T-helper 22 cell (primary cell): ENCODE measurements at places on chromosomes 5 and 9.
A peak's percentile ranks its signal among the peaks of the same experiment; 100 is the strongest.

- no peak for DNase-seq
Observed at GRCh38 chr9:14992081-14992480, 81.9 kb upstream of the FREM1 start.

DNA sequence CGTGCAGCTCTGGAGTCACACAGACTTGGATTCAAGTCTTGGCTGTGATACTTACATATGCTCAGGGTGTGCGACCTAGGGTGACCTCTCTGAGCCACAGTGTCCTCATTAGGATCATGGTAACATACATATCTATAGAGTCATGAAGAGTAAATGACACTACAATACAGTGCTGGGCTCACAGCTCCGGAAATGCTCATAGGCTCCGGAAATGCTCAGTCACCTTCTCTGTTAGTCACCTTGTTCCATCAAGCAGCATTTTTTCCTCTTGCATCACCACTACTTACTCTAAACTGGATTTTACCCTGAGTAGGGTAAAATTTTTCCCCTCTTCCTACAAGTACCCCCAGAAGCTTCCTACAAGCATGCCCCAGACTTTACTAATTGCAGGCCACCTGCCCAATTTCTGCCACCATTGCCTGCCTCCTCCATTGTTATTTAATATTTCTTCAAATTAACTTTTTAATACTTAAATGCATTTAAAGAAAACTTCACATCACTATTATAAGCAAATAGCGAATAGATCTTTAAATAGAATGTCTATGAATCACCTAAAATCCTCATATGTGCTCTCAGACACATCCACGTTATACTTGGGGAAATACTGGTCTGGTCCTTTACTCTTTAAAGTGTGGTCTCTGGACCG is 147.6 kb upstream of the SPRY4 start:
- peak; percentile 41 for DNase-seq

DNA sequence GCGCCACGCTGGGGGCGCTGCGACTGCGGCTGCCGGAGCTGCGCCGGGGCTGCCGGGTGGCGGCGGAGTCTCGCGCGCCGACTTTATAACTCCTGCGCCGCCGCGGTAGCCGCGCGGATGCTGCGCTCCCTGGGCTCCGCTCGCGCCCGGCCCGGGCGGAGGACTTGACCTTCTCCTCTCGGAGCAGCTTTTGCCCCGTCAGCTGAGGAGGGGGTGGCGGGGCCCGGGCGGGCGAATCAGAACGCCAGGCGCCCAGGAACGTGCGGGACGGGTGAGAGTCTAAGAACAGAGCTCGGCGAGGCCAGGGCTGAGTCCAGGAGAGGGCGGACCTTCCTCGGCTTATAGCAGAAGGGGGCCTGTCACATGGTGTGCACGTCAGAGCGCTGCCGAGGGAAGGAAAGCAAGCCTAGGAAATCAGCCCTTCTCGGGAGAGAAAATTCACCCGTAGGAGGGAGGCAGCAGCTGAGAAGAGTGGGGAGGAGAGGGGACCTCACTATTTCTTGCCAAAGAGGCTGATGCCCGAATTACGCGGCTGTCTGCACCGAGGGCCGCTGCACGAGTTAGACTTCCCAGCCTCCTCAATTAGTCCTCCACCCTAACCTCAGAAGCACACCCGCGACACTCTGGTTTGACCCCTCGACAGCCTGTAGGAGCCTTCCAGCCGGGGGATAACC is at the start of gene FOXD1:
Gene FOXD1 (minus strand): TSS at position 315 of the 674 bp plus-strand sequence. CDS start 415 bp downstream, outside the sequence.
- no peak for DNase-seq

GRCh38 chr9:130177898-130178805 is 5.9 kb downstream of the NCS1 start:
- DNase-seq: no peak

DNA sequence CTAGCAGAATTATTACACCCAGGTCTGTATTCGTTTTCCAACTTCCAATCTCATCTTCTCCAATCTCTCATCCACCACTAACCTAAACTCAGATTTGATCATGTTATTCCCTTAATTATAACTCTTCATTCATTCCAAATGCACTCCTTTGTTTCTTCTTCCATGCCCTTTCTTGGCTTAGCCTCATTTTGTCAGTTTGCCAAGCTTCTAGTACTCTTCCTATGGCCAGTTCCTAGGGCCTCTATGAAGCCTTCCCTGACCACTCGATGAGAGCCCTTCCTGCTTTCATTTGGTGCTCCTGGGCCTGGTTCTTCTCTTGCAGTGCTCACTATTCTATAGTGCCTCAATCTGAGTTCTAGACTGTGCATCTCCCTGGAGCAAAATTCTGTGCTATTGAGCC is 5.8 kb downstream of the FAM219A start:
- DNase-seq: no peak

GRCh38 chr5:97541864-97542263 is 358.8 kb upstream of the RIOK2 start:
- DNase-seq: no peak

GRCh38 chr5:175337680-175338079 is 106.3 kb downstream of the DRD1 start:
- no peak for DNase-seq

- DNase-seq: no peak
Observed at GRCh38 chr9:23011669-23012068, 565.0 kb downstream of the DMRTA1 start.

DNA sequence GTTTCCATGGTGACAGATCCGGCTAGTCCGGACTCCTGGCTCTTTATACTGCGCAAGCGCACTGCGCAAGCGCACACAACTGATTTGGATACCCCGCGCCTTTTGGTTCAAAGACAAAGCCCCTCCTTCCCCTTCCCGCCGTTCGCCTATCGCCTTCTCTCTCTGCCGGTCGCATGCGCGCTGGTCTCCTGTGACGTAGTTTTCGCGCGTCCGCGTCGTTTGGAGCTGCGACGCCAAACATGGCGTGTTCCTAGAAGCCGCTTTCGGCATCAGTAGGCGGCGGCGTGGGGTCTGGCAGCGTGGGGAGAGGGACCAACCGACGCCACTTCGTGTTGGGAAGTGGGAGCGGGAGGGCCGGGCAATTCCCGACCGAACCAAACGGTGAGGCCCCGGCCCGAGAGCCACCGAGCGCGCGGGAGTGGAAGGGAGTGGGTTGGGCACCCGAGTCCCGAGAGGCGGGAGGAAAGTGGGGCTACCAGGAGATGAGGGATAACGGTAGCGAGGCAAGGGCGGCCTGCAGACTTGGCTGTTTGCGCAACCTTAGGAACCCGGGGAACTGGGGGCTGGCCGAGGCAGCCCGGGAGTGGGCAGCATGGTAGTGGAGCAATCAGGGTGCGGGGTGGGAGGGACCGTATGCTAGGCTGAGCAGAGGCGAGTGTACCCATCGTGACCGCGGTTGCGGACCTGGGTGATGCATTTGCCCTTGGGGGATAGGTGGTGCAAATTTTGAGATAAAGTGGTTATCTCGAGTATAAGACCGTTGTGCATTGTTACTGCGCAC is at the start of gene IPO11:
Gene IPO11 (plus strand): TSS at position 215 of the 781 bp plus-strand sequence. CDS start 24,517 bp downstream, outside the sequence.
- DNase-seq: peak; percentile 96

DNA sequence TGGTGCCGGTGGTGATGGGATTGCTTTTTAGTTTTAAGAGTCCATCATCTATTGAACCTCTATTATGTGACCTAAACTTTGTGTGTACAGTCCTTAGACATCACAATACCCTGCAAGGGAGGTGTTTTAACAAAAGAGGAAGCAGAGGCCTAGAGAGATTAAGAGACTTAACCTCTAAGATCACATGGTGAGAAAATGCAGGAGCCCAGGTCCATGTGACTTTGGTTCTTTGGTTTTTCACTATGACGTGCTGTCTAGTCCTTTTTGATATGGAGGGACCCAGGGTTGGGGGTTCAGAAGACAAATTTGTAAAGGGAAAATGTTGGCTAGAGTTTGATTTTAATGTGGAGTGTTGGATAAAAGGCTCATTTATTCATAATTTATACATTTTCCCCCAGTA is 34.1 kb upstream of the TRMT10B start:
- no peak for DNase-seq

DNA sequence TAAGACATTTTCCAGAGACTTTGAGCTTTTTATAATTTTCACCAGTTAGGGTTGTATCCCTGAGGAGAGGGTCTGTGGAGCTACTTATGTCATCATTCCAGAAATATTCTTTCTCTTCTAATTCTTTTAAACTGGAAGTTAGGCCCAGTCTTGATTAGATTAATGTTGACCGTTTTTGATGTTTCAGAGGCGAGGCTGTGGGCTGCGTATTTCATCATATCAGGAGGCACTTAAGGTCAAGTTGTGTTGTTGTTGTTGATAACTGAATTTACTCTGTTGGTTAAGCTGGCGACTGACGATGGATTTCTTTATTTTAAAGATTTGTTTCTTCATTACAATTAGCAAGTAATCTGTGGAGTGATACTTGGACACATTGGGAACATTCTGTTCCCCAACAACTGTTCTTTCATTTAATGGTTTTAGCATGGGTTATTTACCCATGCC is 20.1 kb downstream of the IPO11 start:
- no peak for DNase-seq

- DNase-seq: no peak
Observed at GRCh38 chr5:136067422-136067821, 38.6 kb downstream of the TGFBI start.

- DNase-seq: no peak
Observed at GRCh38 chr5:116424951-116425350, 149.7 kb downstream of the SEMA6A start.

- DNase-seq: no peak
Observed at GRCh38 chr9:89417832-89418473, 80.0 kb downstream of the SEMA4D start.

DNA sequence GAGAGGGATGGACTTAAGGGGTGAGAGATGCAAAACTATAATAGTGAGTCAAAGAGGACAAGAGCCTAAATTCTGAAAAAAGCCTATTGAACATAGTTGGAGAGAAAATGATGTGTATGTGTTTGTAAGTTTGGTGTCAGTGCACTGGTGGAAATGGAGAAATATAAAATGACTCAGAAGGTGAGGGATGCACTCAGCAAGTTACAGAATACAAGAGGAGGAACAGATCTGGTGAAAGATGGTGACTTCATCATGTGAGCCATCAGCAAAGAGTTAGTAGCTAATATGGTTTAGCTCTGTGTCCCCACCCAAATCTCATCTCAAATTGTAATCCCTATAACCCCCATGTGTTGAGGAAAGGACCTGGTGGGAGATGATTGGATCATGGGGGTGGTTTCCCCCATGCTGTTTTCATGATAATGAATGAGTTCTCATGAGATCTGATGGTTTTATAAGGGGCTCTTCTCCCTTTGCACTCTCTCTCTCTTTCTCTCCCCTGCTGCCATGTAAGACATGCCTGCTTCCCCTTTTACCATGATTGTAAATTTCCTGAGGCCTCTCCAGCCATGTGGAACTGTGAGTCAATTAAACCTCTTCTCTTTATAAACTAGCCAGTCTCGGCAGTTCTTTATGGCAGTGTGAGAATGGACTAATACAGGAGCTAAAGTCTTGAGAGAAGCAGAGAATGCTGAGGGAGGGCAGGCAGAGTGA is 30.4 kb upstream of the FYB1 start:
- no peak for DNase-seq

DNA sequence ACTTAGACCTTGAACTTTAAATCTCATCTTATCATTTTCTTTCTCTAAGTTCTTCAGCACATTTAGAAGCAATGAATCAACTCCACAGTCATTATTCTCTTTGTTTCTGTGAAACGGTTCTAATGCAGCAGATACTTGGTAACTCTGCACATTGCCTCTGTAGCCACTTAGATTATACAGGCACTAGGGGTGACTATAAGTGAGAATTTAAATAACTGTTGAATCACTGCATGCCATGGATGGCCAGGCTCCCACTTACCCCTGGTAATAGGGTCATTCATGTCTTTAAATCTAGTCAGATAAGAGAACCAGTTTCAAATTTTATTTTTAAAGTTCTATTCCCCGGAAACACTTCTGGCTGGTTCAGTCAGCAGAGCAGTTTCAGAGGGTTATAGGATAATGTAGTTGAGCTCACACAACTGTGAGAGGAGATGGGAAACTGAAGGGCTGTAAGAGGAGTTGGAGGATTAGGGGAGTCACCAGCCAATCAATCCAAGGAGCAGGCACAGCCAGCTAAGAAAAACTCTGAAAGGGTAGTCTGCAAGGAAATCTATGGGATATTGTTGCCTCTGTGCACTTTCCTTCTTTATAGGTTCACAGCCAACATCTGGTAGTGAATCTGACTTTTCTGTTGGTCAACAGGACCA is 4.2 kb upstream of the MINAR2 start:
- no peak for DNase-seq

DNA sequence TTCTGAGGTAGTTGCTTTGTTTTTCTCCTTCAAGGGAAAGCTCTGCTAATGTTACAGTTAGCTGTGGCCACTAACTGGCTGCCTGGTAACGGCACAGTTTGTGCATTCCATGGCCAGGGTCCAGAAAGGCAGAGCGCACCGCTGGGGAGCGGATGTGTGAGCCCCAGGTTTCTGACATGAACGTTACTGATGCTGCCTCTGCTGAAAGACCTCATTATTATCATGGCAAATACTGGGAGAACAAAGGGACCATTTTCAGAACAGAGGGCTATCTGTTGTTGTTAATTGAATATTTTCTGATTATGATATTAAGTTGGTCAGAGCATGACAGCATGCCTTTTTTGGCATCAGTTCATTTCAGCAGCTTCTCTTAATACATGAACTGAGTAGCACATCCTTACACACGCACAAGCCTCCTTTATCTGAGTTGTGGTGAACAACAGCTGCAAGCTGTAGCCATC is 134.1 kb downstream of the NUDT12 start:
- DNase-seq: no peak

GRCh38 chr5:56951126-56951945 is 587 bp downstream of the MIER3 start:
- peak; percentile 4 for DNase-seq

DNA sequence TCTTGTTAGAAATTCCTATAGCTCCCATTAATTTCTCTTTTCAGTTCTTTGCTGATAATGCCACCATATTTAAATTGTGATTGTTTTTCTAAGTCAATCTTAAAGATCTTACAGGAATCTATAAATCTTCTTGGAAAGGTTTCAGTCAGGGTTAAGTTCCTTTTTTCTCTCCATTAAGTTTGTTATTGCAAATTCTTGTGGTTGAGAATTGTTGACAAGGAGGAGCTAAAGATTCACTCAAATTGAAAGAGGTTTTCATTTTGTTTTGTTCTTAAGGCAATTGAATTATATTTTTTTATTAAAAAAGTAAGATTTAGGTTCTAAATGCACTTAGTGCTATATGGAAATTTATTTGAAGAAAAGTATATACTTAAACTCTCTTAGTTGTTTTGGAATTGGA is 213.4 kb downstream of the PRR16 start:
- no peak for DNase-seq

DNA sequence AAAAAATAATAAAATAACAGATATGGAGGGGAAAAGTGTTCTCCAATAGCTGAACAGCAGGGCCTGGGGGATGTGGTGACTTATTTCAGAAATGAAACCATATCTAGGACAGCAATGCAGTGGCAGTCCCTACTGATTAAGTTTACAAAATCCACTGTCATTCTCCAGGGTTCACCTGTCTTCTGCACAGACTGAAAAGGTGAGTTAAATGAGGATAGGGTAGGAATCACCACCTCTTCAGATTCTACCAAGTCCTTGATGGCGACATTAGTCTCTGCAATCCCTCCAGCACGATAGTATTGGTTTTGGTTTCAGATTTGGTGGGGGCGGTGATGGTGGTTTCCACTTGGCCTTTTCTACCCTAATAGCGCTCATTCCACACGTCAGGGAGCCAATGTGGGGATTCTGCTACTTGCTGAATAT is 32.3 kb upstream of the NPM1 start:
- no peak for DNase-seq

- no peak for DNase-seq
Observed at GRCh38 chr9:121645003-121645402, 6.4 kb upstream of the DAB2IP start.

GRCh38 chr5:173327084-173327947 is 898 bp downstream of the STC2 start:
- no peak for DNase-seq
